ENCODE measurements at places on chromosomes 13 and 19.

DNA sequence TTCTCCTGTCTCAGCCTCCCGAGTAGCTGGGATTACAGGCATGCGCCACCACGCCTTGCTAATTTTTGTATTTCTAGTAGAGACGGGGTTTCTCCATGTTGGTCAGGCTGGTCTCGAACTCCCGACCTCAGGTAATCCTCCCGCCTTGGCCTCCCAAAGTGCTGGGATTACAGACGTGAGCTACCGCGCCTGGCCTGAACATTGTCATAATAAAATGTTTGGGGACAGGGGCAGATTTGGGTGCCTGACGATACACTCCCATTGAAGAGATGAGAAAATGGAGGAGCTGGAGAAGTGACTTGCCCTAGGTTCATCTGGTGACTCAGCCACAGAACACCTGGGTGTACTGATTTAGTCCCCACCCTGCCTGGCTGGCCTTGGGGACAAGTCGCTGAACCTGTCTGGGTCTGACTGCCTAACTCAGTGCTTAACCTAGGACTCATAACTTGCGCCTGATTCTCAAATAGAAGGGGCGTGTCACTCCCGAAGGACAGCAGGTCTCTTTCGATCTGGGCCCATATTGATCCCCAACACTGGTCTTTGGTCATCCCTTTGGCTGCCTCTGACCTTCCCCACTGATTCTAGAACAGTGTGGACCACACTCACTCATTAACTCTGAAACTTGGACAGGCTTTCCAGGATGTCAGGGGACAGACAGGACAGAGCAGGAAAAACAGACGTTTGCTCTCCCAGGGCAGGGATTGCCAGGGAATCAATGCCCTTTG, 7.6 kb upstream of the BICRA start:
- no peak for DNase-seq

GRCh38 chr13:43884222-43884621, 4.5 kb downstream of the LACC1 start:
- DNase-seq, result no peak

DNA sequence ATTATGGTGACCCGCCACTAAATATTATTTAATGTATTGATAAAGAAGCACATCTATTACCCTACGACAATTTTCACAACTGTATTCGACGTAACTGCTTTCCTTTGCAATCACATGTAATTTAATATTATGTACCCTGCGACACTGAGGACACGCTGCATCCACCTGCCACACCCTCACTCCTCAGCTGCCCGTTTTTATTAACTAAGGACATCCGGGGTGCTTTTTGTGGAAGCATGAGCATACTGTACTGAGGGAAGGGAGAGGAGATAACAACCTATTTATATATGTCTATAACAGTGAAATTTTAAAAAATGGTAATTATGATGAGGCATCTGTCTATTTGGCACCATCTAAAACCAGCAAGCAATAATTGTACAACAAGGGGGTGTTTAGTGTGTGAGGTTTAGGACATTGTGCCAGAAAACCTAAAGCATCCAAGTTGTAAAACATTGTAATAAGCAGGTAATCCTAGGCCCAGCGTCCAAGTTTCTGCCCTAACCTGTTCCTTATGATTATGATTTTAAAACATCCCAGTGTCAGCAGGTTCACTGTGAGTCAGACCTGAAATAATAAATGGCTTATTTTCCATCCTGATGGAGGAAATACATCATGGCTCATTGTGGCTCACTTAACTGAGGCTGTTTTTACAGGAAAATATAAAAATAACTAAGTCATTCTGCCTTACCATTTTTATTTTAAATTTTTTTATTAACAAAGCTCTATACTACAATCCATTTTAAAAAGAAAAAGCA, 56.3 kb downstream of the FOXO1 start:
- DNase-seq, result no peak

GRCh38 chr19:28454083-28454482, 758.9 kb downstream of the UQCRFS1 start:
- DNase-seq, result peak; percentile 63

- no peak for DNase-seq
These were observed 1055.6 kb downstream of the PCDH17 start for GRCh38 chr13:58687148-58687547.

DNA sequence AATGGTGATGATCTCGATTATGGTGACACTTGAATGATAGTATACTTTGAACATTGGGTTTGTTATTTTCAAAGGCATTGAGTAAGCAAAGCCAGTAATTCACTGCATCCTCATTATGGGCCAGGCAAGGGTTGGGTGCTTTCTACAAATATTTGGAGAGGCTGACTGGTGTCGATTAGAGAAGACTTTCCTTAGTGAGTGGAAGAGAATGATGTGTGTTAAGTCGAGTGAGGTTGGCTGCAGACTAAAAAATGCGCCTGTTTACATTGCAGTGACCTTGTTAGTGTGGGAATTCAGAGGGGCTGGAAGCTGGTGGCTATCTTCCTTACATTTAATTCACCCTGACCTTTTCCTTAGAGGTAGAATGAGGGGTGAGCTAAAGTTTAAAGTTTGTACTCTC, 22.4 kb upstream of the RNF113B start:
- no peak for DNase-seq

DNA sequence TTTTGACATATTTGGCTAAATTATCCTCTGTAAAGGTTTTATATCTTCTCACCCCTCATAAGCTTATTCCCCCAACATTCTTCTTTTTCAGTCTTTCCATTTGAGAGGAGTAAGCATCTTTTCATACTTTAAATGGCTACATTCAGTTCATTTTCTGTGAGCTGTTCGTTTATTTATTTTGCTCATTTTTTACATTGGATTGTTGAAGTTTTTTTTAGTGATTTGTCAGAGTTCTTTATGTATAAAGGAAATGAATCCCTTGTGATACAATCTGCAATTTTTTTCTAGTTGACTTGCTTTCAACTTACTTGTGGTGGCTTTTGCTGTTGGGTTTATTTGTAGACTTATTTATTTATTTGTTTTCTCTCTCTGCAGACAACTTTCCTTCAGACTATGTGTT, 250.3 kb downstream of the DLEU7 start:
- no peak for DNase-seq

- DNase-seq, result peak; percentile 95
These were observed at the start of gene WASF3 for GRCh38 chr13:26557393-26558073. TSS of gene WASF3 (plus strand) at chr13:26557683. CDS start at chr13:26642271, 84,588 bp downstream.

GRCh38 chr19:54077334-54077733, 3.8 kb downstream of the TARM1 start:
- DNase-seq, result no peak

DNA sequence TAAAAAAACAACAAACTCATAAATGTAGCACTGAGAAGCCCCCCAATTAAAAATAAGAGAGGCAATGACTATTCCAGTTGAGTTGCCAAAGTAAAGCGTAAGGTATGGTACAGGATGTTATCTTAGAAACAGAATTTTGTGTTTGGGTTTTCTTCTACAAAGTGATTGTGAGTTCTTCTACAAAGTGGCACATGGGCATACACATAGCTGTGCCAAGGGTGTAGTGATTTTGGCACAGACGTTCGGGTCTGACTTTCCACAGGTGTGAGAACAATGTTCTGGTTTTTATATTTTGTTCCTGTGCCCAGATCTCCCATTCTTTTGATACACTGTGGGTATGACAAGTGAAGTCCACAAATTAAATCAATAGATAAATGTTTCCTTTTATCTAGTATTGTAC, 190.1 kb upstream of the CSNK1A1L start:
- DNase-seq, result no peak

DNA sequence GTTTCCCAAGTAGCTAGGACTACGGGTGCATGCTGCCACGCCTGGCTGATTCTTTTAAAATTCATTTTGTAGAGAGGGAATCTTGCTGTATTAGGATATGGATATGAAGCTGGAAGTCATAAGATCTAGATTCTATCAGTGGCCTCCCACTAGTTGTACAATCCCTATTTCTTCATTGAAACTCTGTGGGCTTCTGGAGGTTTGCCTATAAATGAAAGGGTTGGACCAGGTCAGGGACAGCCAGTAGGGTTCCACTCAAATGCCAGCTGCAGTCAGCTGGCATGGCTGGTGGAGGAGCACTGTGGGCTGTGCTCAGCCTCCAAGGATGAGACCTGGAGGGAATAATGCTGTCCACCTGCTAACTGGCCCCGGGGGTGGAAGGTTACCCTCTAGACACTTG, 110.2 kb upstream of the GJB6 start:
- no peak for DNase-seq

DNA sequence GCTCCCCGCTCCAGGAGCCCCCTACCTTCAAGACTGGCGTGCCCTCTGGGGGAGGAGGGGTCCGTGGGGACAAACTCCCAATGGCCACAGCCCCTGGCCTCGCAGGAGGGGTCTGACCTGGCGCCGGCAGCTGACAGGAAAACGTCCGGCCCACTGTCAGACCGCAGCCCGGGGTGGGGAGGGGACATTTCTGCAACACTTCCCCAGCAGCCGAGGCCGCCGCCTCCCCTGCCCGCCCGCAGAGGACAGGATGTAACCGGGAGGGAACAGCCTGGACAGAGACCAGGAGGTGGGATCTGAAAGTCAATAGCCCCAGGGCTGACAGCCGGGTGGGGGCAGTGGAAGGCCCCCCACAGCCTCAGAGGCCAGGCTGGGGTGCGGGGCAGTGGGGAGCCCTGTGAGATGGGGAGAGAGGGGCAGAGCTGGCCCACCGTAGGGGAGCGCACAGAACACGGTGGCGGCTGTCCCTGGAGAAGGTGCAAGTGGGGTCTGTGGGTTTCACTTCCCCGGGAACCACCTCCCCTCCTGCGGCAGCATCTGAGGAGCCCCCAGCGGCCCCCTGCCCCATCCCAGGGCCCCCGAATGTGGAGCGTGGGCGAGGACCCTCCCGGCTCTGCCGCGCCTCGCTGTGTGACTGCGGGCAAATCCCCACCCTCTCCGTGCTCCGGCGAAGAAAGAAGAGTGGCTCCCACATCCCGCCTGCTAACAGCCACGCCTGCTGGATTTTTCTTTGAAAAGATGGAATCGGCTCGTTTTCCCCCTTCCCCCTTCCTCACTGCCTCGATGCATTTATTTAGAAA, at the start of gene PEAK3:
Gene PEAK3 (minus strand): TSS at position 114 of the 800 bp plus-strand sequence. CDS start 1,244 bp downstream, outside the sequence.
- DNase-seq, result peak; percentile 53

GRCh38 chr19:38115271-38115802, 108.7 kb downstream of the DPF1 start:
- DNase-seq, result no peak

GRCh38 chr19:44947041-44947581, 1.3 kb downstream of the APOC2 start:
- DNase-seq, result no peak

GRCh38 chr13:102138635-102139190, 263.1 kb downstream of the FGF14 start:
- no peak for DNase-seq

DNA sequence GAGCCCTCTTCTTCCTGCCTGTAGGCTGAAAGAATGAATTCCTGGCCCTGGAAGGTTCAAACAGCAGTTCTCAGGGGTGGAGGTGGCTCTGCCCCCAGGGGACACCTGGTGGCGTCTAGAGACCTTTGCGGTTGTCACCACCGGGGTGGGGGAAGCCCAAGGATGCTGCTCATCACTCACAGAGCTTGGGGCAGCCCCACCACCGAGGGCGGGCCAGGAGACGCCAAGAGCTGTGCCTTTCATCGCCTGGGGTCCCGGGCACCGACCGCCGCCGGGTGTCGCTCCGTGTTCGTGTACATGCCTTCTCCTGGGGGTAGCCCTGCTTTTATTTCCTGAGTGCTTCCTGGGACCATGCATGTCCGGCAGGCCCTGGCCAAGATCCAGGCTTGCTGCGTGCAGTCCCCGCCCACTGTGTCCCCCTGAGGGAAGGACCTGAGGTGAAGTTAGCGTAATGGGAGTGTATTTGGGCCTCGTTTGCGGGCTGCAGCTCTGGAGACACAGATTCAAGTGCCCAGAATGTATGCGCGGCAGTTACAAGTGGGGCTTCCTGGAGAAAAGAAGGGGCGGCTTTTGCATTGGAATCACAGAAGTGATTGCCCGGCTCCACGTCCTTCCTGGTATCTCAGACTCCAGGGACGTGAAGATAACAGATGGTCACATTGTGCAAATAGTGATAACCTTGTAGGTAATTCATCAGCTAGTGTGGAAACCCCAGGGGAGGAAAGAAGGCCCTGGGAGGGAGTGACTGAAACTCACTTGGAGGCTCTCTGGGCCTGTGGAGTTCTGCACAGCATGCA, 7.8 kb downstream of the DOT1L start:
- peak; percentile 18 for DNase-seq

- DNase-seq, result peak; percentile 3
These were observed 1066.7 kb upstream of the PCDH20 start for GRCh38 chr13:62482351-62482750.

GRCh38 chr13:40186041-40186440, 480.4 kb downstream of the FOXO1 start:
- DNase-seq, result no peak

GRCh38 chr19:290372-291005, 714 bp downstream of the PLPP2 start:
- peak; percentile 81 for DNase-seq

DNA sequence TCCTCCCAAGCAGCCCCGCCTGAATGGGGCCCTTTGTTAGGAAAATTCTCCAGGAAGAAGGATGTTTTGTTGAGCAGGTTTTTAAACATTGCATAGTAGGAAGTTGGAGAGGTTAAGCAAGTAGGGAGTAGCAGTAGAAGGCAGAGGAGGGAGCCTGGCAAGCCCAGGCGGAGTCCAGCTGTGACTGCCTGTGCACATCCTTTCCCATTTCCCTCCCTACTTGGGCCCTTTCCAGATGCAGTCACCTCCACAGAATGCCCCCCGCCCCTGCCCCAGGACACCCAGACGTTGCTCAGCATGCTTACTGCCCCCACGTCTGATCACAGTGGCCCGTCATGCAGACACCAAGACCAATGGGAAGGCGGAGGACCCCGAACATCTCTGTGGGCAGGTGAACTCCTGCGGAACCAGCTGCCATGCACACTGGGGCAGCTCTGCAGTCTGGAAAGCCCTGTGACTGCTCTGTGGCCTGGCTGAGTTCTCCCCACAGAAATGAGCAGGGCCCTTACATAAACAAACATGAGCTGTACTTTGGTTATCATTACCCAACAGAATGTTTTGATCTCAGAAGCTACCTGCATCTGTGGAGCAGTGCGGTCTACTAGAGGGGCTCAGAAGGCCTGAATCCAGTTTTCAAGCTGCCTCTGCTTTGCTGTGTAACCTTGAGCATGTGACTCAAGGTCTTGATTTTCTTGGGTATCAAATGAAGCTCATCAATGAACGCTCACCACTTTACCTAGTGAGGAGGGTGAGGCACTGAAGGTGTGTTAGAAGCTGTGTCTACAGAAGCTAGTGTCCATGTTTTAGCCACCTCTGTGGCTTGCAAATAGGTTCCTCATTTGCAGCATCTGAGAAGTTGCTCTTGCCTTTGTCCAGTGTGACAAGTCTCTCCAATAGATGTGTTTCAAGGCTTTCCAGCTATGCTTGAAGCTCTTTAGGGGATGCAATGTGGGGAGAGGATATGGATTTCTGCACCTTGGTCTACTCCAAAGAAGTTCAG, 84.2 kb downstream of the TNFRSF19 start:
- peak; percentile 41 for DNase-seq

All from Daoy (cell line).